ENCODE measurements at places on chromosomes 16 and 17.

GRCh38 chr17:7961421-7961820, 29.4 kb downstream of the CNTROB start:
- H3K4me3 ChIP-seq, result no peak overlapping the region
- no peak overlapping the region for H3K27ac ChIP-seq
- DNase-seq, result no peak
- no peaks in the 10 kb centered on the region for H3K36me3 ChIP-seq
- no peaks in the 10 kb centered on the region for H3K4me1 ChIP-seq

DNA sequence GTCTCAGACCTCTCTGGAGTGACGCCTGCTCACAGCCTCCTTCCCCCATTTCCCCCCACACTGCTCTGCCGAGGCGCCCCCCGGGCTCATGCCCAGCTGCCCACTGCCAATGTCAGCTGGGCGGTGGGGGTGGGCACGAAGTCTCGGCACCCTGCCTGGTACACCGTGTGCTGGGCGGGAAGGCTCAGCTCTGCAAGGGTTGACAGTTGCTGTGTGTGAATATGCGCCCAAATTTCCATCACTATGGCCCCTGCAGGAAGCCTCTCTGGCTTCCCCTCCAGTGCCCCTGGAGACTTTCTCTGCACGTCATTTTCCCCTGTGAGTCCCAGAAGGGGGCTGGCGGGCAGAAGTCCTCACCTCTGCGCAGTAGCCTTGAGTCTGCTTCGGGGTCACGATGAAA, 11.6 kb upstream of the CAMKK1 start:
- no peak for DNase-seq
- peaks cover 11% of the 10 kb centered on the region for H3K27me3 ChIP-seq
- no peak overlapping the region for H3K4me3 ChIP-seq
- H3K4me1 ChIP-seq, result no peaks in the 10 kb centered on the region
- no peak overlapping the region for H3K27ac ChIP-seq
- H3K36me3 ChIP-seq, result no peaks in the 10 kb centered on the region

DNA sequence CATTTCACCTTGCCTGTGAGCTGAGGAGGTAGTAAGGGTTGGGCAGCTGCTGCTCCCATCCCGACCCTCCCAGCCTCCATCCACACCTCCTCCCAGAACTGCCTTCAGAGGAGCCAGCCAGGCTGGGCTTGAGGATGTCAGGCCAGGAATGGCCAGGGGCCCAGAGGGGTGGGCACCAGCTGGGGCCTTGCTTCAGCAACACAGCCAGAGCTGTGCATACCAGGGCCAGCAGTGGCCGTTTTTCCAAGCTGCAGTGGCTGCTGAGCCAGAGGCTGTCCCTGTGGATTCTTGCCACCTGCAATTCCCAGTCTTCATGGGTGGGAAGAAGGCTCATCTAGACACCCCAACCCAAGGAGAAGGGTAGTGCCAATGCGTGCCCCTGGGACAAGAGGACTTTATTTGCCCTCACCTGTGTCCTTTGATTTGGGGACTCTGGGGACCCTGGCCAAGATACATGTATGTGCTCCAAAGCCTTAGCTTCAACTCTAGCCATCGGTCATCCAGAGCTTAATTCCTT, 153.4 kb upstream of the SDK2 start:
- H3K4me1 ChIP-seq, result no peaks in the 10 kb centered on the region
- no peak overlapping the region for H3K4me3 ChIP-seq
- peaks cover 4% of the 10 kb centered on the region for H3K27me3 ChIP-seq
- no peak for DNase-seq

GRCh38 chr17:40326014-40326831, 17.2 kb downstream of the RARA start:
- H3K4me1 ChIP-seq, result peaks cover 92% of the 10 kb centered on the region
- peak overlapping the region; percentile 73 for H3K4me3 ChIP-seq
- H3K36me3 ChIP-seq, result peaks cover 7% of the 10 kb centered on the region
- H3K27ac ChIP-seq, result peak overlapping the region; percentile 95
- DNase-seq, result peak; percentile 41

DNA sequence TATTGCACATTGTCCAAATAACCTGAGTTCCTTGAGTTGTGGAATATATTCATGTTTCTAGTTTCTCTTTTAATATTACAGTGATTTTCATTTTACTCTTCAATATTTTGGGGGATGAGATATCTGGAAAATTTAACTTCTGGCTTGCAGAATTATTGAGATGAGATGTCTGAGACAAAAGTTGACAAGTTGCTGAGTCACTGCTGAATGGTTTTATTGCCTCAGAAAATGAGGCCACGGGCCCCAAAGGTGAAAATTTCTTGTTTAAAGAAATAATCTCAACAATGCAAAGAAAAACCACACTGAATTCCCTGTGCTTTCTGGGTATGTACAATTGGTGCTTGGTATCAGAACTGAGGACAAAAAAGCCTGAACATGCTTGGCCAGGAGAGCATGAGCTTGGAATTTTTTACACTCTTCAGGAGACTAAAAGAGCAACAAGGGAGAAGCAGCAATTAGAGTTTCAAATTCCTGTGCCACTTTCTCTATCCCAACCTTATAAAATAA, 129.2 kb upstream of the TOM1L1 start:
- no peaks in the 10 kb centered on the region for H3K27me3 ChIP-seq
- H3K36me3 ChIP-seq, result no peaks in the 10 kb centered on the region
- DNase-seq, result no peak

DNA sequence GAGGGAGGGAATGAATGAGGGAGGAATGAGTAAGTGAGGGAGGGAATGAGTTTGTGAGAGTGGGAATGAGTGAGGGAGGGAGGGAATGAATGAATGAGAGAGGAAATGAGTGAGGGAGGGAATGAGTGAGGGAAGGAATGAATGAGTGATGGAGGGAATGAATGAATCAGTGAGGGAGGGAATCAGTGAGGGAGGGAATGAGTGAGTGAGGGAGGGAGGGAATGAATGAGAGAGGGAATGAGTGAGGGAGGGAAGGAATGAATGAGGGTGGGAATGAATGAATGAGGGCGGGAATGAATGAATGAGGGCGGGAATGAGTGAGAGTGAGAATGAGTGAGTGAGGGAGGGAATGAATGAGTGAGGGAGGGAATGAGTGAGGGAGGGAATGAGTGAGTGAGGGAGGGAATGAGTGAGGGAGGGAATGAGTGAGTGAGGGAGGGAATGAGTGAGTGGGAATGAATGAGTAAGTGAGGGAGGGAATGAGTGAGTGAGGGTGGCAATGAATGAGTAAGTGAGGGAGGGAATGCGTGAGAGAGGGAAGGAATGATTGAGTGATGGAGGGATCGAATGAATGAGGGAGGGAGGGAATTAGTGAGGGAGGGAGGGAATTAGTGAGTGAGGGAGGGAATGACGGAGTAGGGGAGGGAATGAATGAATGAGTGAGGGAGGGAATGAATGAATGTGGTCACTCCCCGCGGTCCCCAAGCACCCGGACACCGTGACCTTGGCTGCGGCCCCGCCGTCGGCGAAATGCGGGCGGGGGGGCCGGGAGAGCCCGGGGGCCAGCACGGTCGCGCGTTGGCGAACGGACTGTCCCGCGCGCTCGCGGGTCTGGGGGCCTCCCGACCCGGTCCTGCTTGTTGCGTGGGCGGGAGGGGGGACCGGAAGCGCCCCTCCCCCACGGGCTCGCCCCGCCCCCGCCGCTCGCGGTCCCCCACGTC, 1.1 kb upstream of the UBE2I start:
- DNase-seq, result no peak
- peak overlapping the region; percentile 87 for H3K4me3 ChIP-seq
- peaks cover 2% of the 10 kb centered on the region for H3K27me3 ChIP-seq
- peak overlapping the region; percentile 97 for H3K27ac ChIP-seq

Data from activated T-helper 1 cell treated with anti-CD3 and anti-CD28 coated beads, Interleukin-12 subunit alpha, Interleukin-12 subunit beta, Interleukin-2, Interleukin-4 antibody, amounts not matched to agents 30 ng/mL and 10 ng/mL and 1 ng/mL, durations not matched to agents 14 hours and 24 hours and 36 hours (primary cell).